ENCODE measurements at places on chromosomes 12 and 14. TPM values are rescaled to one million over a fixed set of nuclear protein-coding genes. Genes with fewer than 3 reads are reported as not detected.
A peak's percentile ranks its signal among the peaks of the same experiment; 100 is the strongest.

DNA sequence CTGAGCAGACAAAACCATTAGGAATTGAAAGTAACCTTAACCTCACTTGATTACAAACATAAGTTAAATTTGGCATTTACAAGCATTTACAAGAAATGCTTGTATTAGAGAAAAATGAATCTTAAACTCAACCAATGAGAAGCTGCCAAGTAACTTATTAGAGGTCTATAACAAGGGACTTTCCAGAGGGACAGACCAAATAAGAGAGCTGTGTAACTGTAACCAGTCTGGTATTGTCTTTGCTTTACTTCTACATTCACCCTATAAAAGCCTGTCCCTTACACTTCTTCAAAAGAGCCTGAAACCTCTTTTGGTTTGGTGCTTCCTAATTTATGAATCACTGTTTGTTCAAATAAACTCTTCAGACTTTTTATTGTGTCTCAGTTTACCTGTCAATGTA lies 450.0 kb upstream of the FAR2 start:
- DNase-seq = no peak

DNA sequence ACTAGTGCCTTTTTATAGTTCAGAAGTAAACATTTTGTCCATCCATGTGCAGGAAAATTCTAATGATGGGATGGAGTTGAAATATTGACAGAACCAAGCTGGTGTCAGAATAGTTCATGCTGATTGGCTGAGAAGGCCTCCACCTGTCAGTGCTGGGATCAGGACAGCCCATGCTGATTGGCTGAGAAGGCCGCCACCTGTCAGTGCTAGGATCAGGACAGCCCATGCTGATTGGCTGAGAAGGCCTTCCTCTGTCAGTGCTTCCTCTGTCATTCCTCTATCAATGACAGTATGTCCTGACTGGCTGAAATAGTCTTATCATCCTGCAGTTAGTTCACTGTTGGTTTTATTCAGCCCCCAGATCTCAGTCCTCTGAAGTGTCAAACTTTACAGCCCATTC lies 95.7 kb downstream of the PPP2R5C start:
- DNase-seq = no peak

- no peak for DNase-seq
Measured at GRCh38 chr14:34097644-34098043, 146.8 kb upstream of the EGLN3 start.

- DNase-seq = no peak
Measured at GRCh38 chr12:12804432-12804886, 8.7 kb upstream of the DDX47 start.

DNA sequence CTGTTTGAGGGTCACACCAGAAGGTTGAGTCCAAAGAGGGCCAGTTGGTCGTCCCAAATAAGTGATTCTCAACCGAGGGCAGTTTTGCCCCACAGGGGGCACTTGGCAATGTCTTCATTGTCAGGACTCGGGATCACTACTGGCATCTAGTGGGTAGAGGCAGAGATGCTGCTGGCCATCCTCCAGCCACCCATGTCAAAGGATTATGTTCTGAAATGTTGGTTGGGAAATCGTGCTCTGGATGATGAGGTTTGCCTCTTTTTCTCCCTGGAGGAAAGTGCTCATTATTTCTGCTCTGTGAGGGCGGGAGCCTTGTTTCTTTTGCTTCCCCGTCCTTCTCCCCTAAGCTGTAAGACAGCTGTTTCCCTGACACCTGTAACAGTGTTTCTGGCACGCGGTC lies 3.6 kb downstream of the ZNF839 start:
- DNase-seq = peak; percentile 32

HOXC12 gene
- not detected for total RNA-seq

HOTAIR gene
- not detected for total RNA-seq

SRRM4 gene
- total RNA-seq = not detected

NRXN3 gene
- total RNA-seq = 0.04 TPM
